ENCODE measurements at places on chromosomes 6 and 20.

- no peak for DNase-seq
Observed at GRCh38 chr20:51375561-51375960, 167.0 kb downstream of the NFATC2 start.

DNA sequence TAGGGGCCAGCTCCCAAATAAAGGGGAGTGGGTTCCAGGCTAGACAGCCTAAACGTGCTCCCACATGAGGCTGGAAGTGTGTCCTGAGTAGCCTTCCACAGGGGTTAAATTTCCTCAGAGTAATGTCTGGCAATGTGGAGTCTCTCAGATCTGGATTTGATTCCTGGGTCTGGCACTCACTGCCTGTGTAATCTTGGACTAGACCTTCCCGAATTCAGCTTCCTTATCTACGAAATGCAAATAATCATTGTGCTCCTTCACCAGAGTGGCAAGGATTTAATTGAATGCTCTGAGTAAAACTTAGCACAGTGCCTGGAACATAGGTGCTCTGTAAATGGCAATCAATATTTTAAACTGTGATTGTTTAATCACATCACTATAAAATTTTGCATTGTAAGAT is 114.4 kb downstream of the SLX4IP start:
- no peak for DNase-seq

- DNase-seq, result no peak
Observed at GRCh38 chr20:3183896-3184612, 10.7 kb upstream of the LZTS3 start.

- DNase-seq, result no peak
Observed at GRCh38 chr20:61640131-61640870, 388.2 kb downstream of the CDH4 start.

DNA sequence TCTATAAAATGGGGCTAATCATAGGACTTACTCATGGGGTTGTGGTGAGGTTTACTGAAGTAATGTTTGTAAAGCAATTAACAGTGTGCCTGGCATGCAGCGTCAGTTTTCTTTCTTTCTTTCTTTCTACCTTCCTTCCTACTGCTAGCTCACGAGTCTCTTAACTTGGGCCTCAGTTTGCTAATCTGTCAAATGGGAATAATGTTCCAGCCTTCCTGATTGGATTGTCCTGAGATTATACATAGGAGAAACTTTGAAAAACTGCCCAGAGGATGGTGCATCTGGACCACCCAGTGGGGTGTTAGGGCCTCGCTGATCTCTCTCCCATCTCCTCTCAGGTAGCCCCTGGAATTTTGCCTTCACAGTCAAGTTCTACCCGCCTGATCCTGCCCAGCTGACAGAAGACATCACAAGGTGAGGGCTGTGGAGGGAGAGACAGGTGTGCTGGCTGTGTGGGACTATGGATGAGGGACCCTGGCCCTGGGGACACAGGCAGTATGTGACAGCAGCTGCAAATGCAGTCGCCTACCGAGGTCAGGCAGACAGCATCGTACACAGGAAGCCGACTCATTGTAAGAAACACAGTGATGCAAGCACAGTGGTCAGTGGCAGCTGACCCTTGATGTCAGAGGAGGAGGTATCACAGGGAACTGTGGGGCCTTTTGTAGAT is 27.5 kb downstream of the EPB41L1 start:
- DNase-seq, result no peak

DNA sequence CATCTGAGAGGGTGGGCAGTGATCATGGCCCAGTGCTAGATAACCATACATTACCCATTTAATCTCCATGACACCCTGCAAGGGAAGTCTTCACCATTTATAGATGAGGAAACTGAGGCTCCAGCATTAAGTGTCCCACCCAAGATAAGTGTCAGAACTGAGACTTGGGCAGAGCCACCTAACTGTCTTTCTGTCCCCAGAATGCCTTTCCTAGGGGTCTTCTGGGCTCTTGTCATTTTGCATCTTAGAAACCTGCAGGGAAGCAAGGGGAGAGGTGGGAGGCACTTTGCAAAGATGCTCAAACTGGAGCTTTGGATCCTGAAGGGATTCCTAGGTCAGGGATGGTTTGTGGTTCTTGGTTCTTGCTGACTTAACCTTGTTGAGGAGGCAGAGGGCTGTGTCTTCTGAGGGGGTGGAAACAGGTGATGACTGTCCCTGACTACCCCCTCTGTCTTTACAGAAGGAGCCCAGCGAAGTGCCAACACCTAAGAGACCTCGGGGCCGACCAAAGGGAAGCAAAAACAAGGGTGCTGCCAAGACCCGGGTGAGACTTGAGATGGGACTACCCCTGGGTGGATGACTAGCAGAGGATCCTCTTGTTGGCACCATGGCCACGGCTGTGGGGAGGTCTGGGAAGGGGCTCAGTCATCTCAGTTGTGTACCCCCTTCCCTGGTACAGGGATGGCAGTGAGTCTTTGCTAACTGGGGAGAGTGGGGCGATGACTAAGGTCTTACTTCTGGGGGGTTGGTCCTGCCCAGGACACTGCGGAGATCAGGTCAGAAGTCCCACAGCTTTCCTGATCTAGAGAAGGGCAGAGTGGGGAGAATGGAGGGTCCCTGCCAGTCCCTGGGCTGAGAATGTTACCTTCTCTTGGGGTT is 5.8 kb downstream of the HMGA1 start:
- DNase-seq, result peak; percentile 20

DNA sequence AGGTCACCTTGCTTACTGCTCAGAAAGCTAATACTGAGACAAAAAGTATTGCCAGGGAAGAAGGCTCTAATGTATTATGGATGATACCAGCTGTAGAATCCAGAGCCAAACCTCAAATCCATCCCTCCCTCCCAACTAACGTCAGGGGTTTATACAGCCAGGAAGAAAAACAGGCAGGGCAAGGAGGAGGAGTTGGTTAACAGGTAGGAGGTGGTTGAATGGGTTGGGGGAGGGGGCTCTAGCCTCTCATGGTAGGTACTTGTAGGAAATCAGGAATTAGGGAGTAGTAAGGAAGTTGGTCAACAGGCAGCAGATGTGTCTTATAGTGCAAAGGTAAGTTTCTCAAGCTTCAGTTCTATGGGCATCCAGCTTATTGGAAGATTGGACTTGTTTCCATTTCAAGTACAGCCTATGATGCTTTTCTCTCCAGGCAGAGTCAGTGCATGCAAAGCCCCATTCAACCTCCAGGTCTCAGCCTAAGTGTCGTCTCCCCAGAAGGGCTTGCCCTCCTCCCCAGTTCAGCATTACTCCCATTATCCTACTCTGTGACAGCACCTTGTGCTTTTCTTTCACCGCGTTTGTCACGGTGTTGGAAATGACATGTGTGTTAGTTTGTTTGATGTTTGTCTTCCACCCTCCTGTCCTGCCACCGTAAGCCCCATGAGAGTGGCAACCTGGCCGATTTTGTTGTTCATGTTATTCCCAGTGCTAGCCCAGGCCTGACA is 38.1 kb downstream of the PNLDC1 start:
- no peak for DNase-seq

GRCh38 chr6:68007717-68008116 is 627.4 kb upstream of the ADGRB3 start:
- no peak for DNase-seq

- no peak for DNase-seq
Observed at GRCh38 chr6:69370763-69371162, 426.0 kb downstream of the LMBRD1 start.
